CD4-positive, alpha-beta memory T cell (primary cell): ENCODE measurements at places on chromosomes 3 and 15.
A peak's percentile ranks its signal among the peaks of the same experiment; 100 is the strongest.

DNA sequence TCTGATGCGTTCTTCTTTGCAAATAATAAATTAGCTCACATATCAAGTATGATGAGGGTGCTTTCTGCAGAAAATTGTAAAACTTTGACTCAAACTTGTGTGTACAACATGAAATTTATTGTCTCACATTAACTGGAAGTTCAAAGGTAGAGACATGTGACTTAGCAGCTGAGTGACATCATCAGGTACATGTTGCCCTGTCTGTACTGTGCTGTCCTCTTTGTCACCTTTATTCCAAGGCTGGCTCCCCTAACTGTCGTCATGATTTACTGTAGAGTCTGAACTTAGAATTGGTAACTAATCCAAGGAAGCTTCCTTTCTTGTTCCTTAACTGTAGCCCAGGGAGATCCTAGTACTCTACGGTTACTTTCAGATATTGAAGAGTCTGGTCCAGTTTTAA lies 12.3 kb upstream of the FSIP1 start:
- no peak for DNase-seq
- no peak overlapping the region for H3K4me3 ChIP-seq
- no peaks in the 10 kb centered on the region for H3K27me3 ChIP-seq
- H3K27ac ChIP-seq = no peak overlapping the region
- no peaks in the 10 kb centered on the region for H3K36me3 ChIP-seq

DNA sequence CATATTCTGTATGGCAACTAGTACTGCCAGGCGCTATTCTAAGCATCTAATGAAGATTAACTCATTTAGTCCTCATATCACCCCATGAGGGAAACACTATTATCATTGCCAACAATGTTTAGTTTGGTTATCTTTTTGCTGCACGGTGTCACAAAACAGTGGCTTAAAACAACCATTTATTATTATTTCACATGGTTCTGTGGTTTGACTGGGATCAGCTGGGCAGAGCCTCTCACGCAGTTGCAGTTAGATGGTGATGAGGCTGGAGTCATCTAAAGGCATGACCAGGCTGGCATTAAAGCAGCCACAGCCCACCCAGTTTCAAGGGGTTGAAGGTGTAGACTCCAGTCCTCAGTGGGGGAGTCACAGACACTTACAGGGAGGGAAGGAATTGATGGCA lies 32.8 kb upstream of the RASA2 start:
- H3K4me3 ChIP-seq = no peak overlapping the region
- no peaks in the 10 kb centered on the region for H3K27me3 ChIP-seq
- H3K4me1 ChIP-seq = peaks cover 18% of the 10 kb centered on the region
- H3K36me3 ChIP-seq = no peaks in the 10 kb centered on the region
- no peak overlapping the region for H3K27ac ChIP-seq

DNA sequence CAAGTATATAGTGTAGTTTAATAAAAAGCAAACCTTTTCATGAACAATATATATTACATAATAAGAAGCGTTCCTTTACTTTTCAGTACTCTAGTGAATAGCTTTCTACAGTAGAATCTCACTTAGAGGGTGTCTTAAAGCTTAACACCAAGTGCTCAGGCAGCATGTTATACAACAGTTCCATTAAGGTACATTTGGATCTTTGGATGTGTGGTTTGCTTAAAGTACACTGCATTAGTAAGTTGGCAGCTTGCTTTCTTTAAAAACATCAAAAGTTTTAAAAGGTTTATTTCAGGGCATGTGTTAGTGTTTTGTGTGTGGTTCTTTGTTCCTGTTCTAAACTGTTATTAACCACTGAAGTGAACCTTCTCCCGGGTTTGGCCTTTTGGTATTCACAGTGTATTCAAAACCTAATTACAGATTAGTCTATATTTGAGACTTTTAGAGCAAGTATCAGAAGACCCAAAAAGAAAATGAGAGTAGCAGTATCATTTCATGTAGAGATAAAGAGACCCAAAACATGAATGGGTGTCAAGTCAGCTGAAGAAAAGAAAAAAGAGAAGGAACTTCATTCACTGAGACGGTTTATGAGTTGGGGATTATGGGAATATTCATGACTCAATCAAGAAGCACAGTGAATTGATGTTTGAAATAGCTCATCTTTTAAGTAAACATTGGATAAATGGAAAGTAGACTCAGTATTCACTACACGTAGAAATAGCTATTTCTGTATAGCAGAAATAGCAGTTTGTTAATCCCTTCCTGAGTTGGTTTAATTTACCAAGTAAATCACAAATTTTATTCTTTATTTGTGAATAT lies 93.9 kb downstream of the OPA1 start:
- H3K27me3 ChIP-seq = no peaks in the 10 kb centered on the region
- no peaks in the 10 kb centered on the region for H3K4me1 ChIP-seq
- H3K27ac ChIP-seq = no peak overlapping the region
- H3K36me3 ChIP-seq = peaks cover 2% of the 10 kb centered on the region
- no peak overlapping the region for H3K4me3 ChIP-seq

GRCh38 chr3:138180375-138181029 lies 5.8 kb upstream of the DBR1 start:
- H3K27ac ChIP-seq = no peak overlapping the region
- H3K4me1 ChIP-seq = no peaks in the 10 kb centered on the region
- no peaks in the 10 kb centered on the region for H3K27me3 ChIP-seq
- DNase-seq = peak; percentile 35
- H3K4me3 ChIP-seq = no peak overlapping the region
